ENCODE measurements at places on chromosomes 12 and 14. TPM values are rescaled to one million over a fixed set of nuclear protein-coding genes. Genes with fewer than 3 reads are reported as not detected.

MUCL1 gene
- polyA plus RNA-seq, result not detected

KLRD1 gene
- 0.53 TPM for polyA plus RNA-seq

BLOC1S1 gene
- 102 TPM for polyA plus RNA-seq

BCL11B gene
- 2.4 TPM for polyA plus RNA-seq

DCAF11 gene
- polyA plus RNA-seq, result 80.7 TPM

MORN3 gene
- 1.7 TPM for polyA plus RNA-seq

B4GALNT3 gene
- 17.3 TPM for polyA plus RNA-seq

NRXN3 gene
- polyA plus RNA-seq, result 6.9 TPM

CIDEB gene
- polyA plus RNA-seq, result 28.8 TPM

HHIPL1 gene
- 2.4 TPM for polyA plus RNA-seq

MDP1 gene
- 17.3 TPM for polyA plus RNA-seq

MMP19 gene
- 0.68 TPM for polyA plus RNA-seq

OR6C2 gene
- not detected for polyA plus RNA-seq

RPS26 gene
- polyA plus RNA-seq, result 375 TPM

ITGB7 gene
- polyA plus RNA-seq, result 1.4 TPM

TMEM229B gene
- 2.5 TPM for polyA plus RNA-seq

TEX52 gene
- polyA plus RNA-seq, result 0.89 TPM

SLC25A21 gene
- 4.2 TPM for polyA plus RNA-seq

POTEG gene
- 0.09 TPM for polyA plus RNA-seq

IQSEC3 gene
- 10.4 TPM for polyA plus RNA-seq

FOXN4 gene
- polyA plus RNA-seq, result 1.8 TPM

PPP1R12A gene
- 93.4 TPM for polyA plus RNA-seq

FLVCR2 gene
- 9.4 TPM for polyA plus RNA-seq

REC8 gene
- polyA plus RNA-seq, result 64.2 TPM

TAS2R19 gene
- polyA plus RNA-seq, result 2.5 TPM

IL23A gene
- polyA plus RNA-seq, result 0.78 TPM

POP5 gene
- polyA plus RNA-seq, result 55.8 TPM

GDF3 gene
- polyA plus RNA-seq, result 0.59 TPM

HVCN1 gene
- 11.0 TPM for polyA plus RNA-seq

LRRC10 gene
- polyA plus RNA-seq, result not detected

PLXNC1 gene
- 8.1 TPM for polyA plus RNA-seq

PTGER2 gene
- polyA plus RNA-seq, result 6.6 TPM
